Activated CD8-positive, alpha-beta memory T cell treated with anti-CD3 and anti-CD28 coated beads, Interleukin-2, amount 50 U/mL, for 4 hours (primary cell): ENCODE measurements at places on chromosomes 12 and 14.

- peak; percentile 56 for DNase-seq
These were observed 792 bp upstream of the CHD4 start for GRCh38 chr12:6607751-6608591.

DNA sequence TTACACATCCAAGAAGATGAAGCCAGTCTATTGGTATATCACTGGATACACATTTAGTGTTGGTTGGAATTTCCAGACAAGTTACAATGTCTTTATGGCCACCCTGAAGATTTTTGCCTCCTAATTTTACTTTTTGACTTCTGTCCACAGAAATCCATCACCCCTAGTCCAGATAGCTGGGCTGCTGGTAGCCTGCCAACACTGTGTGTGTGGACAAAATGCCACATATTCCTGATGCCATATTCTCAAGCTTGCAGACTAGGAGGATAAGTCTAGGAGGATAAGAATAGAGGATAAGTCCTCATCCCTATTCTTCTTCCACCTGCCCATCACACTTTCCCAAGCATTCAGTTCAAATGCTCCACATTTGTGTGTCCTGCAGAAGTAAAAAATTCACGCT lies 4.6 kb downstream of the ESR2 start:
- DNase-seq, result no peak

DNA sequence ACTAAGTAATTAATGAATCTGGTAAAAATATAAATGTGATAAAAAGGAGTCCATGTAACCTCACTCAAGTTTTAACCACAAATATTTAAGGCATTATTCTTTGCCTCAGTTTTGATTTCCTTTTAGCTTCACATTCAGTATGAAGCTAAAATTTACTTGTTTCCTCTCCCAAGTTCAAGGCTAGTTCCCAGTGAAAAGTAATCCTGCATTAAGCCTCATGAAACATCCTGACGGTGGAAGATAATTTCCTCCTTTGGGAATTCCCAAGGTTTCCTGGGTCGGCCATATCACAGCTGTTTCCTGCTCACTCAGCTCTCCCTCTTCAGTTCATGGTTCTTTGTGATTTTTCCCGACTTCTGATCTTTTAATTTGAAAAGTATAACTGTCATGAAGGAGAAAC lies 1256.8 kb upstream of the FLRT2 start:
- no peak for DNase-seq

DNA sequence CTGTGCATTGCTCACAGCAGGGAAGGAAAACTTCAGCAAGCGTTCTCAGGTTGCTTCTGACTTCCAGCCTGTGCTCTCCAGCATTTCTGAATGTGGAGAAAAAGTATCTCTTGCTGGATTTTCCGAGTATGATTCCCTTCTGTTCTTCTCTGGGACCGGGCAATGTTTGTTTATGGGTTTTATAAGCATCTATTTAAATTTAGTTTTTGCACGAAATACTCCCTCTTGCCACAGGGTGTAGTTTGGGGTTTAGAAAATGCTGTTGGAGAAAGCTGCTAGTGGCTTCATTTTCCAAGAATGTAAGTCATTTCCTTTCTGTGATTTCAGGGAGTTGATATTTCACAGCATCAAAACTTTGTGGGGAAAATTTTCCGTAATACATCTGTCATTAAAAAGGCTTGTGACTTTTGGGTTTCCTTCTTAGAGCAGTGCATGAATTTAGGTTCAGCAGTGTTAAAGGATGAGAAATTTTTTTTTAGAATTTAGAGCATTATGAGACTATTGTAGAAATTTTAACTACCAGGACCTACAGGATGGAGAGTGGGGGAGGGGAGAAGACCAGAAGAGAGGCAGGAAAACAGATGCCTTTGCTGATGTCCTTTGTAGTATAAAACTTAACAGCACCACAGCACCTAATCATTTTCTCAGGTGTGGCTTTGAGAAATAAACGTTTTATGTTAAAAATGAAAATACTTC lies 1.5 kb downstream of the FRMD6 start:
- DNase-seq, result no peak

- no peak for DNase-seq
These were observed 58.9 kb upstream of the RNU6-7 start for GRCh38 chr14:32142754-32143437.

DNA sequence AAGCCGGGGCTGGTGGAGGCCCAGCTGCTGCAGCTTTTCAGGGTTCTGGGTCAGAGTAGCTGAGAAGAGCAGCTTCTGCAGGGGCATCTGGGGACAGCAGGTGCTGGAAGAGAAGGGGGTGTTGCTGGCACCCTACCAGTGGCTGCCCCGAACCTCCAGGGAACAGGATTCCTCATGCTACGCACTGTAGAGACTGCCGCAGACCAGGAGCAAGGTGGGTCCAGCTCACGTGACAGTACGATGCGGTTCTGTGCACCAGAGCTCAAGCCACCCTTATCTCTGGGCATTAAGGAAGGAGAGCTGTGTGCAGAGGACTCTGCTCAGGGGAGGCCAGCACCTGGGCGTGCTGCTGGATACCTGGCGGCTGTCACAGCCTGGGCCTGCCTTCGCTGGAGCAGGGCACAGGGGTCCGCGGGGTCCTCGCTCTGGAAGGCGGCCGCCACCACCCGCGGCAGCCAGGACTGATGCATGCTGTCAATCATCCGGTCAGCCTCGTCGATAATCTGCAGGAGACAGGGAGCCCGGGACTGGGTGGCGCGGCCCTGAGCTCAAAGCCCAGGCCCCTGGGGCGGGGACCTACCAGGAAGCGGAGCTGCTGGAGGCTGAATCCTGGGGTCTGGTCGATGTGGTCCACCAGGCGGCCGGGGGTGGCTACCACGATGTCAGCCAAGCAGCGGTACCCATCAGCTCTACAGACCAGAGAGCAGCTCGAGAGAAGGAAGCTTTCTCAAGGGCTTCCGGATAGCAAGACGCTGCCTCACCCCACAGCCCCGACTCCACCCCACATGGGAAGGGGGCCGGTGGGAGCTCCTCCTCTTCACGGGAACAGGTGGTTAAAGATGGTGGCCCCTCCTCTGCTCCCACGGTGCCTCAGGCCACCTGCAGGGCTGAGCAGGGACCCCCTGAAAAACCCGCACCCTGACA lies 2.9 kb downstream of the DDX51 start:
- no peak for DNase-seq

DNA sequence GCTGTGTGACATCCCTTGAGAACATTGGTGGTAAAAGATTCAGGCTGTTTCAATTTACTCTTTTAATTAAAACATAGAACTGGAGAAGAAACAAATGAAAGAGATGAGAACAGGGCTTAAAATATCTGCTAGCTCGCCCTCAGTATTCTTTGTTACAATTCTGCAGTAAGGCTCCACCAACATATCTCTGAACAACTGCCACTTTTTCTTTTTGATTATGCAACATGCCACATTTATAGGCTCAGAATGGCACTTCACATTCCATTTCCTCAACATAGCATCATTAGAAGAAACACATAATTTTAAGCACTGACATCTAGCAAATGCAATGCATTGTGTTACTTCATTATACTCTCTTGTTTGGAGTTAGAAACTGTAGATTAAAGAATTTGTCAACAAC lies 1315.2 kb downstream of the LRFN5 start:
- DNase-seq, result no peak

DNA sequence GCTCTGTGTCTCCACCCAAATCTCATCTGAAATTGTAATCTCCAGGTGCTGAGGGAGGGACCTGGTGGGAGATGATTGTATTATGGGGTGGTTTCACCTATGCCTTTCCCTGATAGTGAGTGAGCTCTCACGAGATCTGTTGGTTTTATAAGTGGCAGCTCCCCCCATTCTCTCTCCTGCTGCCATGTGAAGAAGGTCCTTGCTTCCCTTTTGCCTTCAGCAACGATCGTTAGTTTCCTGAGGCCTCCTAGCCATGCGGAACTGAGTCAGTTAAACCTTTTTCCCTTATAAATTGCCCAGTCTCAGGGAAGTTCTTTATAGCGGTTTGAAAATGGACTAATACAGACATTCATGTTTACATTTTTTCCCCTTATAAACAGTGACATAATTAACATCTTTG lies 36.1 kb downstream of the PELI2 start:
- no peak for DNase-seq

GRCh38 chr14:104378698-104379113 lies 200.9 kb upstream of the C14orf180 start:
- no peak for DNase-seq

DNA sequence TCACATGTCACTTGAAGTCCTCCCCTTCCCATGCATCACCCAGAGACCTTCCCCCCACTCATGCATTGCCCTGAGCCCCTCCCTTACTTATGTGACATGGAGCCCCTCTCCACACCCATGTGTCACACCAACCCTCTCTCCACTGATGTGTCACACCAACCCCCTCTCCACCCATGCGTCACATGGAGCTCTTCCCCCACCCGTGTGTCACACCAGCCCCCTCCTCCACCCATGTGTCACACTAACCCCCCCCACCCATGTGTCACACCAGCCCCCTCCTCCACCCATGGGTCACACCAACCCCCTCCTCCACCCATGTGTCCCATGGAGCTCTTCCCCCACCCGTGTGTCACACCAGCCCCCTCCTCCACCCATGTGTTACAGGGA lies 30.4 kb downstream of the RTL1 start:
- DNase-seq, result no peak

GRCh38 chr12:57517187-57517586 lies 3.1 kb downstream of the DDIT3 start:
- DNase-seq, result no peak

DNA sequence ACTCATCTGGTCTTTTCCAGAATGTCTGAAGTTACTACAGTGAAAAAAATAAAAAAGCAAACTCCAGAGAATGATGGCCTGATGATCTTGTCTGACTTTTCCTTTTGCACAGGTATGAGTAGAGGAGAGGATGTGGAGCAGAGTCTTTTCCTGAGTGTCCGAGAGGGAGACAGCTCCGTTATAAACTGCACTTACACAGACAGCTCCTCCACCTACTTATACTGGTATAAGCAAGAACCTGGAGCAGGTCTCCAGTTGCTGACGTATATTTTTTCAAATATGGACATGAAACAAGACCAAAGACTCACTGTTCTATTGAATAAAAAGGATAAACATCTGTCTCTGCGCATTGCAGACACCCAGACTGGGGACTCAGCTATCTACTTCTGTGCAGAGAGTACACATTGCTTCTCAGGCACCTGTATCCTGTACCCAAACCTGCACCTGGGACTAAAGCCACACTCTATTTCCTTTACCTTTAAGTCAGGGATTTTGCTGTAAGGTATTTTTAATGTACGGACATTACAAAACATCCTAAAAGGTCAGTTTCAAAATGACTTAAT lies 75.8 kb upstream of the OR4E1 start:
- DNase-seq, result no peak

- no peak for DNase-seq
These were observed 35.6 kb downstream of the RASSF8 start for GRCh38 chr12:25993901-25994651.

DNA sequence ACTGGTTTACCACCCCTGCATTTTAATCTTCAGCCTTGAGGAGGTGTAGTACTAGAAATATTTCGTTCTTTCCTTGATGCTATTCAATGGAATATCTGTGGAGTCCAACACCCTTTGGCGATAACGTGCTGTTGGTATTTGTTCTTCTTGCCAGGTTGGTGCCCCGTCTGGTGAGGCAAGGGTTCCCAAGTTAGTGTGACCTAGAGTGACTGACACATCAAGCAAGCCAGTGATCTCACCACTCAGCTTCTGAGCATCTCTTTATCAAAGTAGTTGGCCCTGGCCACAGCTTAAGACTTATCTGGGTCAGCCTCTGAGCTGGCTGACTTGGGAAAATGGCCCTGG lies 60.2 kb downstream of the PLXNC1 start:
- DNase-seq, result no peak

DNA sequence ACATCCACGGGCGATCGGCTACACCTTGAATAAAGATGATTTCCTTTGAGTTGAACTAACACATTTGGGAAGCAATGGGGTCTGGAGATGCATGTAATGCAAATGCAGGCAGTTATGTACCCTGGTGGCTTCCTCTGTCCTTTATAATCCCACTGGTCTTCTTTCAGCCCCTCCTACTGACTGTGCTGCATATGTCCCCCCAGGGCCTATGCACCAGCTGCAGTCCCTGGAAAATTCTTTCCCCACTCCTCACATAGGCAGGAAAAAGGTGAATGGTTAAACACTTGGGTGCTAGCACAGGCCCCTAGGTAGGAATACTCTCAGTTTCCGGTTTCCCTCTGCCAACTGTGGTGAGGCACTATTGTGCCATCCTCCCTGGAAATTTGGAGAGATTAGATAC lies 294.8 kb upstream of the SOX5 start:
- no peak for DNase-seq

GRCh38 chr12:8648576-8649205 lies 13.9 kb downstream of the MFAP5 start:
- peak; percentile 48 for DNase-seq

DNA sequence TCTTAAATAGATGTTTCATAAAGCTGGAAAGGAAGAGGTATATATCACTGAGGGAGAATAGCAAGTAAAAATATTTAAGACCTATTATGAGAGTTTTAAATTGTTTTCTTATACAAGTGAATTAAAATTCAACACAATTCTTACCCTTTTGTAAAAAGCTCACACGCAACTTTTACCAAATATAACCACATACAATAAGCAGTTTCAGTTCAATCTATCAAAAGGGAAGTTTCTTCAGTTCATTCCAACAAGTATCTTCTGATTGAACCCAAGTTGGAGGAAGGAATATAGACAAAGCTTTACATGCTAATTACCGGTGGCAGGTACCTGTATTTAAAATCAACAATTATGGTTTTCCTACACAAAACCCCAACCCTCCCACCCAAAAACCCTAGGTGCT lies 41.1 kb downstream of the GTF2A1 start:
- no peak for DNase-seq

- no peak for DNase-seq
These were observed 68.7 kb downstream of the CIT start for GRCh38 chr12:119808441-119808840.

DNA sequence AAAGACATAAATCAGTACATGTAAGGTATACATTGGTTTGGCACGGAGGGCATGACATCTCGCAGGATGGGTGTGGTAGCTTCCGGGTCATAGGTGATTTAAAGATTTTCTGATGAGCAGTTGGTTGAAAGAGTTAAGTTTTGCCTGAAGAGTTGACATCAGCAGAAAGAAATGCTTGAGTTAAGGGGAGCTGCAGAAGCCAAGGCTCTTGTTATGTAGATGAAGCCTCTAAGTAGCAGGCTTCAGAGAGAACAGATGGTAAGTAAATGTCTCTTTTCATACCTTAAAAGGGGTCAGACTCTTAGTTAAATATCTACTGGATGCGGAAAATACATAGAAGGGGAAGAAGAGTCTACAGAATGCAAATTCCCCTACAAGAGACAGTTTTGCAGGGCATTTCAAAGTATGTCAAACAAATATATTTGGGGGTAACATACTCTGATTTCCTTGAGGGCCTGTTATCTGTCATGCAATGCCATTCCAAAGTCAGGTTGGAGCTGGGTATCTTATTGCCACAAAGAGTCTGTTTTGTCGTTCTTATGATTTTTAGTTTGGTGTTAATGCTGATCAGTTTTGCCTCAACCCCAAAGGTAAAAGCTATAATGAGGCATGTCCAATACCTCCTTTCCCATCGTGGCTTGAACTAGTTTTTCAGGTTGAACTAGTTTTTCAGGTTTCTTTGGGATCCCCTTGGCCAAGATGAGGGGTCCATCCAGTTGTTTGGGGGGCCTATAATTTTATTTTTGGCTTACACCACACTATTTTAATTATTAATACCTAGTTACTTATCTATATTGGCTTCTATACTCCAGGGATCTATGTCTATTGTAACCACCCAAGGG lies 67.0 kb downstream of the PTHLH start:
- DNase-seq, result no peak

GRCh38 chr14:100494645-100495044 lies 92.6 kb downstream of the BEGAIN start:
- no peak for DNase-seq
